Fibroblast of skin of scalp (primary cell): ENCODE measurements at places on chromosomes 7 and 10.

GRCh38 chr10:97593421-97593820 is 3.9 kb downstream of the C10orf62 start:
- peak; percentile 50 for DNase-seq

GRCh38 chr7:117179701-117180100 is 143.2 kb downstream of the WNT2 start:
- DNase-seq: no peak

- peak; percentile 61 for DNase-seq
Measured at GRCh38 chr10:53315709-53316108, 543.1 kb upstream of the MBL2 start.

DNA sequence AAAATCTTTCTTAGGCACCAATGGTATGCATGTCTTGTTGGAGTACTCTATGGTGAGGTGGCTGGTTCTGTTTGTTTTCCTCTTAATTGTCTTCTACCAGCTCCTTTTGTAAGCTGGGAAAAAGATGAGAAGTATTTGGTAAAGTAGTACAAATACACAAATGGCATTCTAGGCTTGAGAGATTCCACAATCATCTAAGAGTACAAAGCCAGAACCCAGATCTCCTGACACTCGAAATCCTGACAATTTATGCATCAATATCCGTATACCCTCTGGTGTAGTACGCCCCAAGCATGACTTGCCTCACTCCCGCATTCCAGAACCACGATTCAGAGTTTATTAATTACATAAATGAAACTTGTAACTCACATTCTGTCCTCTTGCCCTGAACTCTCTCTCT is 43.5 kb downstream of the CDCA7L start:
- DNase-seq: peak; percentile 73

- no peak for DNase-seq
Measured at GRCh38 chr7:99733448-99733847, 1.5 kb downstream of the CYP3A7 start.

- peak; percentile 10 for DNase-seq
Measured at GRCh38 chr7:23759671-23760391, 49.8 kb downstream of the STK31 start.

- no peak for DNase-seq
Measured at GRCh38 chr7:157870644-157871290, 534.0 kb downstream of the DNAJB6 start.

GRCh38 chr10:104028823-104029520 is 56.7 kb downstream of the COL17A1 start:
- DNase-seq: no peak
